Esophagus (tissue), 2 donors: ENCODE measurements at places on chromosomes 7 and 10. TPM values are rescaled to one million over a fixed set of nuclear protein-coding genes. Genes with fewer than 3 reads are reported as not detected.

The ADCYAP1R1 gene
- polyA plus RNA-seq, result 0.12 TPM

The C10orf53 gene
- not detected for polyA plus RNA-seq

The ASIC3 gene
- polyA plus RNA-seq, result 1.1 TPM

The CYP3A7 gene
- polyA plus RNA-seq, result 0.02 TPM

The CH25H gene
- polyA plus RNA-seq, result 9.0 TPM

The NEURL1 gene
- polyA plus RNA-seq, result 0.11 TPM

The SORCS3 gene
- 0.04 TPM for polyA plus RNA-seq

The CLCN1 gene
- 0.31 TPM for polyA plus RNA-seq
